ENCODE measurements at places on chromosomes 16 and 17.
A peak's percentile ranks its signal among the peaks of the same experiment; 100 is the strongest.

DNA sequence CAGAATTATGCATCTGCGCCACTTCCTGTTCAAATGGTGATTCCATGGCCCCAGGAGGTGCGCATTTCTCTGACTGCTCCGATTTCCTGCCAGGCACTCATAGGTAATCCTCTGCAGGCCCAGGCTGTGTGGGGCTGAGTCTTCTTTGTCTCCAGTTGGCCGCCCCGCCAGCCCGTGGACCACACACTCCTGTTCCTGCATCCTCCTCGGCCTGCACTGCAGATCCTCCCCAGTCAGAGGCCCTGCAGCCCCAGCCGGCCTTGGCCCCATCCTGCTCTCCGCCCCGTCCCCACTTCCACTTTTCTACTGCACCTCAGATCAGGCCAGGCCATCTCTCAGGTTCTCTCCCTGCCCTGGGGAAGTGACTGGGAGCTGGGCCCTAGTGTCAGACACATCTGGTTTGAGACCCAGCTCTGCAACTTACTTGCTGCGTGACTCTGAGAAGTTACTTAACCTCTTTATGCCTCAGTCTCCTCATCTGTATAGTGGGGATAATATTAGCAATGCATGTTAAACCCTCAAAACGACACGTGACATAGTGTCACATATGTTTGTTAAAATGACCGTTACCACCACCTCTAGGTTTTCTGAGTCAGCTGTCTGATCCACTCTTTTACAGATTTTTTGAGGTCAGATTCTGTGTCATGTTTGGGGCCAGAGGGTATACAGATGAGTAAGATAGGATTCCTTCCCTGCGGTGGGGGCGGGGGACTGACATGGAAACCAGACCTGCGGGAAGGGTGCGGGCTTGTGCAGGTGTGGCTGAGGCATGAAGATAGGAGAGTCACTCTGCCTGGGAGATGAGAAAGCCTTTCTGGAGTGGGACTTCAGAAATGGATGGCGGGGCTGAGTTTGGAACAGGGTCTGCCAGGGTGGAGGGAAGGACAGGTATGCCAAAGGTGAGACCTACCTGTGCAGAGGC is 12.8 kb downstream of the RAB11FIP4 start:
- no peak for DNase-seq

GRCh38 chr17:50620237-50620636 is 14.4 kb upstream of the ABCC3 start:
- no peak for DNase-seq

DNA sequence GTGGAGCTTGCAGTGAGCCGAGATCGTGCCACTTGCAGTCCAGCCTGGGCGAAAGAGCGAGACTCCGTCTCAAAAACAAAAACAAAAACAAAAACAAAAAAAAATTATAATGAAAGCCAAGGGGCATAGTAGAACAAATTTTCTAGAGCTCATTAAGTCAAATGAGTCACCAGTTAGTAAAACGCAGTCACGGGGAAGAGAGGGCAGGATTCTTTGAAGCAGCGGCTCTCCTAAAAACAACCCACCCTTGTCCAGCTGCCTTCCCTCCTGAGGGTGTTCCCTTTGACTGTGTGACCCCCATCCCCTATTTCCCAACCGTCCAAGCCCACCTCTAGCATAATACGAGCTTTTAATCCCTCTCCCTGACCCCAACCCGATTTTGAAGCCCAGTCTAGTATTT is 44.1 kb upstream of the STH start:
- DNase-seq: no peak

DNA sequence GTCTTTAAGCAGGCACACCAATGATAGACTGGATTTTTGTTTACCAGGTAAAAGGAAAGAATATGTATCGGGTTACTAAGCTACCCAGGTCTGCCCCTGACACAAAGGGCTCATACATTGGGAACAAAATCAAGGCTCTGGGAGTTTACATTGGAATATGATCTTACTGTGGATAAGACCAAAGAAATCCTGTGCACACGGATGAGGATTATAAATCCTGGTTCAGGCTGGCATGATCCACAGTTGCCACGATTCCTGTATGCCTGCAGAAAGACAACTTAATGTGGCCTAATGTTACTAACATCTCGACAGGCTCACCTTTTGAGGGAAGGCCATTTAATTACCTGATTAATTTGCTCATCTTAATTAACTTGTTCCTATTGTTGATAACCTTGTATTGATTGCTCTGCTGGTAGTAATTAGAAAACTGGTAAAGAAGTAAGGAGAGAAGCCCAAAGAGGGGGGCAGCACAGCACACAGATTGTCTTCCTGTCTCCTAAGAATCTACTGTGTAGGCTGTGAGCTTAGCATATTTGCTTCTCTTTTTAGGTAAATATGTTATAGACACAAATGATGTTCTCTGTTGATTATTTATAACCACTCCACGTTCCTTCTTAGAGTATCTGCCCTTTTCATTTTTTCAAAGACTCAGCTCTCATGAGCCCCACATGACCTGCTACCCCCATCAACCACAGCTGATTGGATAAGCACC is 51.0 kb upstream of the TOX3 start:
- DNase-seq: no peak

DNA sequence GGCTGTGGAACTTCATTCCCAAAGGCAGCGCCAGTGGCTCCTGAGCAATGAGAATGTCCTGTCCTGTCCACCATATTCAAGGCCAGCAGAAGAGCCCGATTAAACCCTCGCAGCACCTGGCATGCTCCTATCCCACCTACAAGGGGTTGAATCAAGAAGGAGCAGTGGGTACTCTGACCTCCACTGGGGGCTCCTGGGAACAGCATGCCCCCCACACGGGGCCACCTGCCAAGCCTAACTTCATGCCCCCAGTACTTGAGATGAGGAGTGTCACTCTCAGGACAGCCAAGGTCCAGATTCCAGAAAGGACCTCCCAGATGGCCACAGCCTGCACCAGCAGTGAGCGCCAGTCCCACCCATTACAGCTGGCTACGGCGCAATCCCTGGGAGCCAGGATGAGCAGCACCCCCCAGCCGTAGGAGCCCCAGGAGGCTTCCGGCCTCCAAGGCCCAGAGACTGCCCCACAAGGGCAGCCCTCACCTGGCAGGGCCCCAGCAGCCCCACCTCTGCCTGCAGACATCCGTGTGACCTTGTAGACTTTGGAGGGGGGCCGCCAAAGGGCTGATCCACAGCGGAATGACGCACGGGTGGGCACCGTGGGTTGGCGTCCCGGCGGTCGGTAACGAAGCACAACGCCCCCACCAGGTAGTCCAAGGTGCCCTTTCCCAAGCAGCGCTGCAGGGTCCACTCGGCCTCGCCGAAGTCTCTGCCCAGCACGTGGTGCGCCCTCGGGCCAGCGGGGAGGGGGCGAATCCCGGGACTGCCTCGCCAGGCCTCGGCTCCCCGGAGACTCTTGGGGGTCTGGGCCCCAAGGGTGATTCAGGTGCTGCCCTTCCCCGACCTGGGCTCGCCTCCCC is 1.0 kb upstream of the MPDU1 start:
- no peak for DNase-seq

GRCh38 chr16:35724551-35724950 is 2265.1 kb downstream of the TP53TG3F start:
- no peak for DNase-seq

GRCh38 chr17:17305281-17305801 is 2.2 kb downstream of the NT5M start:
- DNase-seq: peak; percentile 21

DNA sequence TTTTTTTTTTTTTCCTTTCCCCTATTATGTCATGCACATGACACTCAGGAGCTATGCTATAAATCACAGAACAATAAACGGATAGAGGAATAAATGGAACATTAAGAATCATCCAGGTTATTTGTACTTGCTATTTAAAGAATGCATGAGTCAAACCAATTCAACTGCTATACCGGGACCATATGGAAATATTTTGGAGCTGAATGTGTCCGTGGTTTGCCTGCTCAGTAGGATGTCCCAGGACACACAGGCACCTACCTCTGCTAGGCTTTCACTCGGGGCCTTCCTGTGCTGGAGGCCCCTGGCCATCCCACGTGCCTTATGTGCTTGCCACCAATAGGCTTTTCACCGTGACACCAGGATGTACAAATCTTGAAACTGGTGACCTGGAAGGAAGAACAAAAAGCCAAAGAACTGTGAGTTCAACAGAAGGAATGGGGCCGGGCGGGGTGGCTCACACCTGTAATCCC is 15.3 kb upstream of the SEC14L1 start:
- DNase-seq: no peak

- DNase-seq: no peak
These were observed 7.1 kb downstream of the TEKT3 start for GRCh38 chr17:15334266-15334665.

DNA sequence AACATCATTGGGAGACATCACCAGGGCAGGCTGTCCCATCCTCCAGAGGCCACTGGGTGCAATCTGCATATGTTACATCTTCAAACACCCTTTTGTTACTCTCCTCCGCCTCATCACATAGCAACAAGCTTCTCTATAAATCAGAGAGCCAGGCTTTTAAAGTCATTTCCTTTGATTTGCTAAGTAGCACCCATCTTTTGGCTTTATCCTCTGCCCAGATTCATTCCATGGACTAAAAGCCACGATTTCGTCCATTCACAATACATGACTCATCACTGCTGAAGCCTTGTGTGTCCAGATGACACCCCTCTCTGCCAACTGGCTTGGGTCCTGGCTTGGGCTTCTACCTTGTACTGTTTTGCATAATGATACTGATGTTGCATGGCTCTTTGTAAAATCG is 2.0 kb upstream of the KRT38 start:
- DNase-seq: no peak

DNA sequence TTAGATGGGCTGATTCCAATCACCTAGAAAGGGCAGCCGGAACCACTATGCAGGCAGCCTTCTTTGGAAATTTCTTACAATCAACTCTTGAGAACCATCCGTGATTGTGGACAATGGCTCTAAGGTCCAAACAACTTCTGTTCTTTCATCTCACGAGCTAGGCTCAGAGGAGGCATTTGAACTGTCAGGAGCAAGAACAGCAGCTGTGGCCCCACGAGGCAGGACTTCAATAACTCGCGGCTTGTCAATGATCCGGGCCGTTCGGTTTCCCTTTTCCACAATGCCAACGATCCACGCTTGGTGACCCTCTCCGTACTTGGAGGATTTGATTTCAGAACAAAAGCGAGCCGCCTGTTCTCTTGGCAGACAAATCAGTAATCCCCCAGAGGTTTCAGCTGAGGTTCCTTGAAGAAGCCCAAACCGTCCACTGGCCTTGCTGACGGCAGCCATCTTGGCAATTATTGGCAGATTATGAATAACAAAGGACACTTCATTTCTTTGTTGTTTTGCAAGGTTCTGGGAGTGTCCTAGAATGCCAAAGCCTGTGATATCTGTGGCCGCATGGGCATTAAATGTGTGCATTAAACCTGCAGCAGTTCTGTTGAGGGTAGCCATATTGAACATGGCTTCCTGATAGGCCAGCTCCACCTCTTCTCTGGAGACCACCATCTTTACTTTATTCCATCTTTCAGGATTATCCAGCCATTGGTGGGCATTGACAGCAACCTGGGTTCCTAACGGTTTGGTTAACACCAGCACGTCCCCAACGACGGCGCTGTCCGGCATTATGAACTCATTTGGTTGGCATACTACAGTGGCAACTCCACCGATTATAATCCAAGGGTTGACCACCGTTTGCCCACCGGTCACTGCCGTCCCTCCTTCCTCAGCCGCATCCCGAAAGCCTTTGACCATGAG is 1.2 kb downstream of the SEPHS2 start:
- no peak for DNase-seq

GRCh38 chr17:82817947-82818346 is 21.9 kb downstream of the ZNF750 start:
- DNase-seq: no peak

DNA sequence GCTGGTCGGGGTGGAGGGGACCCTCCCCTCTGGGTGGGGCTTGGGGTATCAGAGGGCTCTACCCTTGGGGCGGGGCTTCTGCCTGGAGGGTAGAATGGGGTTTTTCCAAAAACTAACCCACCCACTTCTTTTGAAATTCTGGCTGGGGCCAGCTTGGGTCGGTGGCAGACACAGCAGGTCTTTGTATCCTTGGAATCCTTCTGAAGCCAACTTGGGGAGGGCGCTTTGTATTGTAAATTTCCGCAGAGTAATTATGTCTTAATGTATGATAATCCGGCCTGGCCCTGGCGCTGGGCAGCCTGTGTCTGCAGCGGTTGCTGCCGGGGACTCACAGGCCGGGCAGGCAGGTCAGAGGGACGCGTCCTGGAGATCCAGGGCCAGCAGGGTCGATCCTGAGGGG is 33.9 kb upstream of the GSE1 start:
- no peak for DNase-seq

- DNase-seq: no peak
These were observed 8.0 kb upstream of the PRSS27 start for GRCh38 chr16:2728034-2728433.

GRCh38 chr17:258906-259305 is 77.5 kb upstream of the DOC2B start:
- DNase-seq: no peak

- no peak for DNase-seq
These were observed 61.2 kb downstream of the RAB11FIP4 start for GRCh38 chr17:31452561-31453110.

GRCh38 chr16:27445502-27446175 is 43.7 kb downstream of the IL21R start:
- DNase-seq: no peak

DNA sequence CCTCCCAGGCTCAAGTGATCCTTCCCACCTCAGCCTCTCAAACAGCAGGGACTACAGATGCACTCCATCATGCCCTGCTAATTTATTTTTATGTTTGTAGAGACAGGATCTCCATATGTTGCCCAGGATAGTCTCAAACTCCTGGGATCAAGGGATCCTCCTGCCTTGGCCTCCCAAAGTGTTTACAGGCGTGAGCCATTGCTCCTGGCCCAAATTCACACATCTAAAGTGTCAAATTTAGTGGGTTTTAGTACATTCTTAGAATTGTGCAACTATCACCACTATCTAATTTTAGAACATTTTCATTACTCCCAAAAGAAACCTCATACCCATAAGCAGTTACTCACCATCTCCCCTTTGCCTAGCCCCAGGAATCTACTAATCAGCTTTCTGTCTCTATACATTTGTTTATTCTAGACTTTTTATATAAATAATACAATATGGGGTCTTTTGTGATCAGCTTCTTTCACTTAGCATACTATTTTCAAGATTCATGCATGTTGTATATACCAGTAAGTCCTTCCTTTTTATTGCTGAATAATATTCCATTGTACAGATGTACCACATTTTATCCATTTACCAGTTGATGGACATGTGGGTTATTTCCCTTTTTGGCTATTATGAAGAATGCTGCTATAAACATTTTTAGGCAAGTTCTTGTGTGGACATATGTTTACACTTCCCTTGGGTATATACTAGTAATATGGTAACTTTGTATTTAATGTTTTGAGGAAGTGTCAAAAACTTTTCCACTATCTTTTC is 25.1 kb upstream of the ITGA2B start:
- DNase-seq: no peak

GRCh38 chr17:8632061-8632460 is 1.5 kb upstream of the MYH10 start:
- no peak for DNase-seq

Data from activated naive CD4-positive, alpha-beta T cell (primary cell).